PC-9 (cell line): ENCODE measurements at places on chromosomes 13 and 19.

DNA sequence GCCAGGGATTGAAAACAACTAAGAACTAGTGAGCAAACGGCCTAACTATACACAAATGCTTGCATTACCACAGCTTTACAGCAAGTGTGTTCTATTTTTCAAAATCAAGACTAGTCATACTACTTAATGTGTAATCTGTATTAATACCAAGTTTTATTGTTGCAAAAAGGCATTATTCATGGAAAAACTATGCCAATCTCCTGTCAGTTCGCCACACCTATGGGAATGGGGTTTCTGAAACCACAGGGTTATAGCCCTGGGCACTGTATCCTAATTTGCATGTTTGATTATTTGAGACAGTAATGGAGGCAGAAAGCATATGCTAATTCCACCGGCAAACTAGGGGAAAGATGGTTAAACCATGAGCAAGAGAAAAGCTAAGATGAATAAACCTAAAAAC lies 14.3 kb downstream of the GAS6 start:
- no peak for DNase-seq

GRCh38 chr13:61294467-61295191 lies 121.0 kb downstream of the PCDH20 start:
- no peak for DNase-seq

GRCh38 chr19:33906578-33907335 lies 110.1 kb downstream of the KCTD15 start:
- DNase-seq, result no peak

DNA sequence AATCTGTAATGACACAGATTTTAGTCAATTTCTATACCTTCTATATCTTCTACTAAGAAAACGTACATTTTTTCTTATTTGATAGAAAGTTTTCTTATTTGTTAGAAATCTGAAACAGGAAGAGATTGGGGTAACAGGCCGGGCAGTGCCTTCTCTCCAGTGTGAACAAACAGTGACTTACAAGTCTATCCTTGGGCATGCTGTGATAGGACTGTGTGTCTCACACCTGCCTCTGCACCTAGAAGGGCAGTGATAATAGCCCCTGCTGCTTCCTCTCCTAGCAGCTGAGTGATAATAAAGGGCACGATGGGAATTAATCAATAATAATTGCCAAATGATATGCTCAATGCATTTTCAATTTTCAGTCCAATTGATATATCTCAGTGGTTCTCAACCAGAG lies 1.4 kb downstream of the TMEM272 start:
- DNase-seq, result no peak

GRCh38 chr13:27665333-27665732 lies 43.6 kb downstream of the POLR1D start:
- DNase-seq, result no peak

DNA sequence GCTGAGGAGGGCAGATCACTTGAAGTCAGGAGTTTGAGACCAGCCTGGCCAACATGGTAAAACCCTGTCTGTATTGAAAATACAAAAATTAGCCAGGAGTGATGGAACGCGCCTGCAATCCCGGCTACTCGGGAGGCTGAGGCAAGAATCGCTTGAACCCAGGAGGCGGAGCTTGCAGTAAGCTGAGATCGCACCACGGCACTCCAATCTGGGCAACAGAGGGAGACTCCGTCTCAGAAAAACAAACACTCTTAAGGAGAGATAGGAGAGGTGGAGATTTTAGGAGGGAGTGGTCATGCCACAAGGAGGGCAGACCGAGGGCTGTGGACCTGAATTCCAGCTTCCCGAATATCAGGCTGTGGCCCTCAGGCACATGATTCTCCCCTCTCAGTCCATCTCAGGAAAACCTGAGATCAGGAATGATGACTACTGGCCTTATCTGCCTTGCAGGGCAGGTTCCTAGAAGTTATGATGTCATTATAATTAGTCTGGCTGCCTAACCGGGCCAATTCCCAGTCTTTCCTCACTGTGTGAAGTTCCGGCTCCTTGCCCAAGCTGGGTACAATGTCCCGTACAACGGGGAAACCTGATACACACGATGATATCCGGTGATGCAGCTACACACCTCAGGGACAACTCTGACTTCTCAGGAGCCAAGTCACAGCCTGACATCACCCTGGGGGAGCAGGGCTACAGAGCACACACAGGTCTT lies 2.5 kb downstream of the SLC35E1 start:
- DNase-seq, result peak; percentile 87

DNA sequence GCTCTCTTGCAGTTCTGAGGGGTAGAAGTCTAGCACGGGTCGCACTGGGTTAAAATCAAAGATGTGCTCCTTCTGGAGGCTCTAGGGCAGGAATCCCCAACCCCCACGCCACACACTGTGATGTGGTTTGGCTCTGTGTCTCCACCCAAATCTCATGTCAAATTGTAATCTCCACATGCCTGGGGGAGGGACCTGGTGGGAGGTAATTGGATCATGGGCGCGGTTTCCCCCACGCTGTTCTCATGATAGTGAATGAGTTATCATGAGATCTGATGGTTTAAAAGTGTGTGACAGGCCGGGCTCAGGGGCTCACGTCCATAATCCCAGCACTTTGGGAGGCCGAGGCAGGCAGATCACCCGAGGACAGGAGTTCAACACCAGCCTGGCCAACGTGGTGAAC lies 26.6 kb upstream of the CALM3 start:
- DNase-seq, result no peak

- no peak for DNase-seq
Observed at GRCh38 chr19:23789246-23789645, 30.6 kb upstream of the ZNF681 start.

DNA sequence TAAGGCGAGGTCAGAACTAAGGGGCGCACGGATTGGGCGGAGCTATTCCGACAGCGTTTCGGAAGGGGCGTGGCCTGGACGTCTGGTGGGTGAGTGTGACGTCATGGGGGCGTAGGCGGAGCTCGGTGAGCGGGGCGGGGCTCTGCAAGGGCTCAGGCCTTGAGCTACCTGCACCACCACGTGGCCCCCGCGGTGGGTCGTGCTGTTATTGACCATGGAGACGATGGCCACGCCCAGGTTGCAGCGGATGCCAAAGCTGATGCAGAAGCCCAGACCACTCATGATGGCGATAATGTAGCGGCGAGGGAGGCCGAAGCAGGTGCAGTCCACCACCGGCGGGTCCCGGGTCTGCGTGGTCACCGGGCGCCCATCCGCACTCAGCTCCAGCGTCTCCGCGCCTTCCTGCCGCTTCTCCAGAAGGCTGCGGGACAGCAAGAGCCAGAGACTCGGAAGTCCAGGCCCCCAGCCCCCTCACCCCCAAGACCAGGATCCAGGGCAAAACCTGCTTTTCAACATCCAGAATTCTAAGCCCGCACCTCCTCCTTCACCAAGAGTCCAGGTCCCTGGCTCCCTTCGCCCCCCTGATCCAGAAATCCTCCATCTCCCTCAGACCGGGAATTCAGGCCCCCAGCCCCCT lies 4.8 kb downstream of the SLC17A7 start:
- DNase-seq, result no peak

DNA sequence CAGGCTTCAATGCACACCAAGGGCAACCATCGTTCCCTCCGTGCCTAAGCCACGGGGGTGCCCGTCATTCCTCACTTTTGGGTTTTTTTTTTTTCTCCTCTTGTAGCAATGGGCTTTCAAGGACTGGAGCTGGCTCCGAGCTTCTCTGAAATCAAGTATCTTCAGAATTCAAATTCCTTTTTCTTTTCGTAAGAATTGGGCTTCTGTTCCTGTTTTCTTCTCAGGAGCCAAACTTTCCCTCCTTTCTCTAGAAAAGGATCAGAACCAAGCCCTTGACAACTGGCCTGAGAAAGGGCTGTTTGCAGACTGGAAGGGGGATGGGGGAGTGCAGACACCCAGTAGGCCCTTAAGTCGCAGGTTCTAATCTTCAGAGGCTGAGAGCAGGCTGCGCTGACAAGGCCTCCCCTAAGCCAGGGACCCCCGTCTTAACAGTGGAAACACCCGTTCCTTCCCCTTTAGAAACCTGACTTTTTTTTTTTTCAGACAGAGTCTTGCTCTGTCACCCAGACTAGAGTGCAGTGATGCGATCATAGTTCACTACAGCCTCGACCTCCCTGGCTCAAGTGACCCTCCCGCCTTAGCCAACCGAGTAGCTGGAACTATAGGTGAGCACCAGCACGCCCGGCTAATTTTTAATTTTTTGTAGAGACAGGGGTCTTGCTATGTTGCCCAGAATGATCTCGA lies 51.6 kb downstream of the RFX2 start:
- no peak for DNase-seq

GRCh38 chr13:50208826-50209335 lies 193.6 kb downstream of the KCNRG start:
- DNase-seq, result peak; percentile 24

- DNase-seq, result no peak
Observed at GRCh38 chr13:113052971-113053370, 52.6 kb upstream of the F7 start.

GRCh38 chr13:26872525-26873385 lies 112.2 kb upstream of the GPR12 start:
- DNase-seq, result peak; percentile 15

DNA sequence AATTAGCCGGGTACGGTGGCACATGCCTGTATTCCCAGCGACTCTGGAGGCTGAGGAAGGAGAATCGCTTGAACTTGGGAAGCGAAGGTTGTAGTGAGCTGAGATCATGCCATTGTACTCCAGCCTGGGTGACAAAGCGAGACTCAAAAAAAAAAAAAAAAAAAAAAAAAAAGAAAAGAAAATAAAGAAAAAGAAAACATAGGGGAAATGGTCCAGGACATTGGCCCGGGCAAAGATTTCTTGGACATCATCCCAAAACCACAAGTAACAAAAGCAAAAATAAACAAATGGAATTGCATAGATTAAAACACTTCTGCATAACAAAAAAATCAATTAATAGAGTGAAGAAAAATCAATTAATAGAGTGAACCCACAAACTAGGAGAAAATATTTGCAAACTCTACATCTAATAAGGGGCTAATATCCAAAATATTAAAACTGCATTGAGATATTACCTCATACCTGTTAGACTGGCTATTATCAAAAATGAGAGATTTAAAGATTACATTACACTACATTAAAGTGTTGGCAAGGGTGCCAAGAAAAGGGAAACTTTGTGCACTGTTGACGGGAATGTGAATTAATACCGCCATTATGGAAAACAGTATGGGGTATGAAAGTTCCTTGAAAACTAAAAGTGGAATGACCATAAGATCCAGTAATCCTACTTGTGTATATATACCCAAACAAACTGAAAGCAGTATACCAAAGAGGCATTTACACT lies 18.5 kb upstream of the ABCC4 start:
- no peak for DNase-seq

DNA sequence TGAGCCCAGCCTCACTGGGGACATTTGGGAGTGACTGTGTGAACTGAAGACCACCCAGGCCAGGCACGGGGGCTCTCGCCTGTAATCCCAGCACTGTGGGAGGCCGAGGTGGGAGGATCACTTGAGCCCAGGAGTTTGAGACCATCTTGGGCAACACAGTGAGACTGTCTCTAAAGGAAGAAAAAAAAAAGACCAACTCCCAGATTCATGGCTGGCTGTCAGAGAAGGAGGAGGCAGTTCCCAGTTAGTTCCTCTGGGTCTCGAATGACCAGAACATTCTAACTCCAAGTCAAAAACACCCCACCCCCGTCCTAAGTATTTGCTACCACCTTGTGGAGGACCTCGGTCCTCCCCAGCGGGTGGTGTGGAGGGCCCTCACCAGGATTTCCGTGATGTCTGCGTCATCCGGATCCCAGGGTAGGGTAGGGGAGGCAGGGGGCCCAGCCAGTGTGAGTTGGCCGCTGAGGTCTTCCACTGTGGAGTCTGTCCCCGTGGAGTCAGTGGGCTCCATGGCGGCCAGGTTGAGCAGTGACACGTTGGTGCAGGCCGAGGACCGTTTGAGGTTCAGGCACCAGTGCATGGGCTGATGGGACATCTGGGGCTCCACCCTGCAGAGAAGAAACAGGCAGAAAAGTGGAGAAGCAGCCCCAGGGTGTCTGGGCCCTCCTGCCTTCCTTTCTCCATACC lies 1.3 kb downstream of the TSKS start:
- no peak for DNase-seq

DNA sequence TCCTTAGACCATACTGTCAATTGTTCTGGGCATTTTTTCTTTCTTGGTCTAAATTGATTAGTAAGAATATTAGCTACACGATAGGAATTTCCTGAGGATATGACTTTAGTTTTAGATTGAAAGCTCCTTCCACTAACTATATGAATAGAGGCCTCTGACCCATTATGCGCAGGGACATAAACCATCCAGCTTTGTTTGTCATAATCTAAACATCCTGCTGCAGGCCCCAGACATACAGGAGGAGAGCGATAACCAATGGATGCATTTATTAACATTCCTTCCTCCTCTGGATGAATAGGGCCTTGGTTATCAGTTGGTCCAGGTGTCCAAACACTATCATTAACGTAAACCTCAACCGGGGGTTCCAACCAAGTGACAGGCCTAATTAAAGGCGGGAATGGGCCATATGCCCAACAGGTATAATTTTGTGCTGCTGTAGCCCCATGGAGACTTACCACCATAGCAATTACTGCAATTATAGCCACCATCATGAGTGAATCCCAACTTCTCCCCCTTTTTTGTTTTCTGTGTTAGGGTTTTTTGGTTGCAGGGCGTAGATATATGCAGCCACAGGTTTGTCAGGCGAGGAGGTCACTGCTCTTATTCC lies 32.6 kb downstream of the CLEC4M start:
- no peak for DNase-seq

GRCh38 chr19:46913198-46913851 lies 52.5 kb downstream of the ARHGAP35 start:
- no peak for DNase-seq

GRCh38 chr13:73578251-73578875 lies 519.6 kb downstream of the KLF5 start:
- no peak for DNase-seq

GRCh38 chr19:36482876-36483275 lies 6.5 kb downstream of the ZNF566 start:
- DNase-seq, result no peak

DNA sequence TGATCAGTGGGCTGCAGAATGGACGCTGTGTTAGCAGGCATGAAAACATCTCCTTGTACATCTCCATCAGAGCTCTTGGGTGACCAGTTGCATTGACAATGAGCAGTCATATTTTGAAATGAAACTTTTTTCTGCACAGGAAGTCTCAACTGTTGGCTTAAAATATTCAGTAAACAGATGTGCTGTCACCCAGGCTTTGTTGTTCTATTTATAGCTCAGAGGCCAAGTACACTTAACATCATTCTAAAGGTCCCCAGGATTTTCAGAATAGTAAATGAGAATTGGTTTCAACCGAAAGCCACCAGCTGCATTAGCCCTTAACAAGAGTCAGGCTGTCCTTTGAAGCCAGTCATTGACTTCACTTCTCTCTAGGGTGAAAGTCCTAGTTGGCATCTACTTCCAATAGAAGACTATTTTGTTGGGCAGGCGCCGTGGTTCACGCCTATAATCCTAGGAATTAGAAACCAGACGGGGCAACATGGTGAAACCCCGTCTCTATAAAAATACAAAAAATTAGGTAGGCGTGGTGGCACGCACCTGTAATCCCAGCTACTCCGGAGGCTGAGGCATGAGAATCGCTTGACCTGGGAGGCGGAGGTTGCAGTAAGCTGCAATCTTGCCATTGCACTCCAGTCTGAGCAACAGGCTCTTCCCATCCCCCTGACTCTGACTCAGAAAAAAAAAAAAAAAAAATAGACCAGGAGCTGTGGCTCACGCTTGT lies 7.9 kb upstream of the PDE4A start:
- no peak for DNase-seq
